AG04449 (cell line): ENCODE measurements at places on chromosomes 2 and 18.

DNA sequence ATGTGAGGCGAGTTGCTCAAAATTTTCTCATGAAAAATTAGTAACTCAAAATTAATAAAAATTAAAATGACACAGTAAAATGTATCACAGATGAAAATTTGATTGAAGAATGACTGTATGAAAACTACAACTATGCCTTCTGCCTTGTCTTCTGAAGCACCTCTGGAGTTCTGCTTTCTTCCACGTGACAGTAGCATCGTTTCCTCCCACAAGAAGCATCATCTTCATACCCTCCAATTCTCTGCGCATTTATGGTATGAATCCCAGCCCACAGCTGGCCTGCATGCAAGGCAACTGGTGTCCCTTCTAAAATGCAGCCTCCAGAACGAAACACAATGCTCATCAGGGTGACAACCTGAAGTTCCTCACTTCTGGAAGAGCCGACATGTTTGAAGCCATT is 189.9 kb downstream of the MYO1B start:
- DNase-seq: no peak

GRCh38 chr18:32550963-32551362 is 80.3 kb upstream of the GAREM1 start:
- no peak for DNase-seq

GRCh38 chr2:64283006-64283570 is 138.9 kb upstream of the PELI1 start:
- DNase-seq: no peak

- DNase-seq: no peak
These were observed 20.9 kb downstream of the MTCL1 start for GRCh38 chr18:8726281-8726680.

- no peak for DNase-seq
These were observed 140.7 kb upstream of the PXDN start for GRCh38 chr2:1884933-1885580.

DNA sequence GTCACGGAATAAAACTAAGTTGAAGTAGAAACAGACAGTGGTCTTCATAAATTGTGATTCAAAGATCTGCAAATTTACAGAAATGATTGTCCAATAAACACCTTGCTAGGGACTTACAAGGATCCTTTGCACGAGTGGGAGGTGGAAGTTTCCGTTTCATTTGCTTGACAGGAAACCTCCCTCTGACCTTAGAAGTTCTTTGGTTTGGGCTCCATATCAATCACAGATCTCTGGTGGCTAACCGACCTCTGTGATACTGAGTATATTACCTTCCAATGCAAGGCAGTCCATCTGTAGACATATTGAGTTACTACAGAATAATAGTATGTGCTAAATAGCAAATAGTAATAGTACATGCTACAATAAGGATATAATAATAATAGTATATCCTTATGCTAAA is 33.7 kb upstream of the RNF152 start:
- no peak for DNase-seq

DNA sequence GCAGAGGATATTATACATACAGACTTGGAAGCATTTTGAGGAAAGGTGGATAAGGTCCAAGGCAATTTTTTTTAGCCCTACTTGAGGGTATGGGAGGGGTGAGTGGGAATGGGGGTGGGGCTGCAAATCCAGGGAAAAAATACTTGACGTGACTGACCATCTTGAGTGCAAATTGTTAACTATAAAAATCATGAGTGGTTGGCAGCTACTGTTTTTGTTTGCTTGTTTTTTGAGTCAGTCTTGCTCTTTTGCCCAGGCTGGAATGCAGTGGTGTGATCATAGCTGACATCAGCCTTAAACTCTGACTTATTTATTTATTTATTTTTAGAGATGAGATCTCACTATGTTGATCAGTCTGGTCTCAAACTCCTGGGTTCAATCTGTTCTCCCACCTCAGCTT is 458.8 kb downstream of the PIK3C3 start:
- no peak for DNase-seq

- DNase-seq: no peak
These were observed 137.1 kb upstream of the TACR1 start for GRCh38 chr2:75336451-75336850.

- DNase-seq: no peak
These were observed 8.5 kb downstream of the FAM117B start for GRCh38 chr2:202643012-202643858.

DNA sequence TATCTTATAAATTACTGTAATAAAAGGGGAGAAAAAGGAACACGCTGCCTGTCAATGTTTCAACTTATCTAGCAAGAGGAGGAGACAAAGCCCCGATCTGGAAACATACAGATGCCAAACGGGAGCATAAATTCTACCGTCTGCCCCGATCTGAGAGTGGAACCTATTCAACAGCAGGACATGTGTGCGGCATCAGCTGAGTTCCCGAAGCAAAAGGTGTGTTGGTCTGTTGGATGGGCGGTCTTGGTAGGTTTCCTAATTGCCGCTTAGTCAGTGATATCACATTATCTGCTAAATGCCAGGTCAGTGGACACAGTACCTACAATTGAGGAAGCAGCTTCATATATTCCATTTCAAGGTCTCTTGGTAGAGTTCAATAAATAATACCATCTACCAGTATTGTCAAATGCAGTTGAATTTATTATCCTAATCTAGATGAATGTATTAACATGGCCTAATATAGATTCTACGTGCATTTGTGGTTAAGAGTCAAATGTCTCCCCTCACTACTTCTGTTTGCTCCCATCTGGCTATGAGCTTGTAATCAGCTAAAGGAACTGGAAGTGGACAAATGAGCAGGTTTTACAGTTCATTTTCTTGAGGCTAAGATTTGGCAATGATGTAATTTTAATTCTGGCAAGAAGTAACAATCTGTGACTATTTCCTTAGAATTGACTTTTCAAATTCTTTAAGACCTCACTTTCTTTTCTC is 219.0 kb downstream of the ZNF521 start:
- DNase-seq: no peak

DNA sequence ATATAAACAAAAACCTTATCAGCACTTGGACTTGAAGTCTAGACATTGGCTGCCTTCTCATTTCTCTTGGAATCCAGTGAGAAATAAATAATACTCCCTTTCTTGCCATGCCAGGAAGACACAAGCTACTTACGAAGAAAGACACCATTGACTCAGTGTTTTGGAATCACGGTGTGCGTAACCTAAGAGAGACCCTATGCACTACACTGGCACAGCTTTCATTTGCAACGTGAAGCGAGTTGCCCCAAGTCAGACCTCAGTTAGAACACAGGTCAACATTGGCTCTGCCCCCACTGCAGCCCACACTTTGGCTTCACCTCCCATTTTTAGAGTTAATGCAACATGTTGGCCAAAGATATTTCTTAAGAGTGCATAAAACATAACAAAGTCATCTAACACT is 54.2 kb downstream of the PIEZO2 start:
- no peak for DNase-seq

DNA sequence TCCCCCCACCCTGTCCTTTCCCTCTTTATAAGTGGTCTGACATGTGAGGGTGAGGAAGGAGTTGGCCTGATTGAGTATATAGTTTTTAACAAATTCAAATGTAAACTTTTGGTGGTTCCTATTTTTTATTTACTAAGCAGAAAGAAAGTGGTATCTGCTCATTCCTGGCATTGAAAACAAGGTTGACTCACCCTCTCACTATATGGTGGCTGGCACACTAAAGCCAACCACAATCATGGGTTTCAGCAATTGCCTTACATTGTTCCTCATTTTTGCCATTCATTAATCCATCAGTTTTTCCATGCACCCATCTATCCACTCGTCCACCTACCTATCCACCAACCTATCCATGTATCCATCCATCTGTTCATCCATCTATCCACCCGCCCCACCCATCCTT is 75.4 kb upstream of the IGFBP5 start:
- no peak for DNase-seq

DNA sequence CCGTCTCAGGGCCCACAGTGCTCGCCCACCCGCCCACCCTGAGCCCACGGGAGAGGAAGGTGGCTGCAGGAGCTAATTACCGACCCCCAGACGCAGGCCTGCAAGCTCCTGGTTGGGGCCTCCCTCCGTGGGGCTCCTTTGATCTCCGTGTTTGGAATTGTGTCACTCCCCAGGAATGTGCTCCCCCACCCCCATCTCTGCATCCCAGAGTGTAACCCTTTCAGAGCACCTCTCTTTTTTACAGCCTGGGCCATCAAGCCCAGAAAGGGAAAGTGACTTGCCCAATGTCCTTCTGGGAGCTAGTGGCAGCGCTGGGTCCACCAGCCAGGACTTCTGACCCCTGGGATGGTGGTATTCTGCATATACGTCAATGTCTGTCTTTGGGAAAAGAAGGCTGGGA is 335.1 kb downstream of the CYRIA start:
- no peak for DNase-seq

DNA sequence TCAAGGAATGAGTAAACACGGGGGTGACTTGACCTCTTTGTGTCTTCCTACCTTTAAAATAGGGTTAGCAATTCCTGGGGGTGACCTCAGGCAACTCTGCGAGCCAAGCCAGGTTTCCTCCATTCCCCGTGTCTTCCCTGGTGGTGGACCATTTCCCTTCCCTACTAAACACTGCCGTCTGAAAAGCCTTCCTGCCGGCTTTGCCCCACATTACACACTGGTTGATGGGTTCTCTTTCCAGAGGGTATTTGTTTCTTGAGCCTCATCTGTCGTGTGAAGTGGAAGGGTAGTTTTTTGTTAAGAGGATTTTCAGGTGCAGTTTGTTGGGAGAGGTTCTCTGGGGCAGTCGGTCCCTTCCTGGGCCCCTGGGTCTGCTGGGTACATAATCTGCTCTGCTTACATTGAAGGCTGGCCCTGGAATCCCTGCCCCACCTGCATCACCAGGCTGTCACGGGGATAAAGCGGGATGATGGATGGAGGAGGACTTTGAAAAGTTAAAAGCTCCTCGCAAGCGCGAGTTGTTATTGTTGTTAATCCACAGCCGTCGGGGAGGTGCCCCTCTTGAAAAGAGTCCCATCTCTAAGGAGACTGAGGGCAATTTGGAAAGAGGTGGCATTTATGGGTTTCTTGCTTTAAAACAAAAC is 175.4 kb upstream of the SPRED2 start:
- no peak for DNase-seq

GRCh38 chr2:115807276-115807675 is 1364.8 kb downstream of the DPP10 start:
- no peak for DNase-seq

DNA sequence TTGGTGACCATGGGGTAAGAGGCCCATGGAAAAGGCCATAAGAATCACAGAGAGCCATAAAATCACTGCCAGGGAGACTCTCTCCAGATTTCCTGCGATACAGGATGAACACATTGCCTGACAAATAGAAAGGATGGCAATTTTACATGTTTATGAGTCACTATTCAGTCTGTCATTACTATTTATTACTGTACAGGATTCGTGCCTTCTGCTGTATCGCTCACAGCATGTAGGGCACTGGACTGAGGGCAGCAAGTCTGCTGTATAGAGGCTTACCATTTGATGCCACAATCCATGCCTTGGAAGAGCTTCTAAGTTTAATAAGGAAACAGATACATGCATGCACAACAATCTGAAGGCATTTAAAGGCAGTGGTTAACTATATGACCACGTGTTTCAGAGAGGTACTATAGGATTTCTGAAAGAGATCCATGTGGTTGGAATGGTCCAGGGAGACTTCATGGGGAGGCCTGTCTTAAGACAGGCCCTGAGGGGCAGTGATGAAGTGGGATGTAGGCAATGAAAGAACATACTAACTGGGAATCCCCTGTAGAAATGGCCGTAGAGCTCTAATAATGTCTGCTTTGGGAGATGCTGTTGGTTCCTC is 702.4 kb upstream of the RAB6C start:
- DNase-seq: no peak

DNA sequence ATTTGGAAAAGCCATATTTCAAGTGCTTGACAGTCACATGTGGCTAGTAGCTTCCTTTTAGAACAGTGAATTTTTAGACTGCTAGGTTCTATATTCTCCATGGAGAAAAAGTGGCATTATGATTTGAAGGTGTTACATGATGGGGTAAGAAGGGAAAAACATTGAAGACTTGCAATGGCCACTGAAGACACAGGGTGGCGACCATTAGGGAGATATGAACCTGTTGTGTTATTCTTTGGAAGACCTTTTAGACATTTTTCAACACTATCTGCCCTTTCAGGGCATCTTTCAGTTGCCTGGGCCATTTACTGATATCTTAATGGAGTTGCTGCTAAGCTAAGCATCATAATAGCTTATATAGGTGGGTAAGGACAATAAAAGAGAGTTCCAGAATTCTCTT is 1387.2 kb downstream of the SUCLG1 start:
- no peak for DNase-seq

GRCh38 chr2:203880557-203881125 is 13.1 kb downstream of the CTLA4 start:
- no peak for DNase-seq

DNA sequence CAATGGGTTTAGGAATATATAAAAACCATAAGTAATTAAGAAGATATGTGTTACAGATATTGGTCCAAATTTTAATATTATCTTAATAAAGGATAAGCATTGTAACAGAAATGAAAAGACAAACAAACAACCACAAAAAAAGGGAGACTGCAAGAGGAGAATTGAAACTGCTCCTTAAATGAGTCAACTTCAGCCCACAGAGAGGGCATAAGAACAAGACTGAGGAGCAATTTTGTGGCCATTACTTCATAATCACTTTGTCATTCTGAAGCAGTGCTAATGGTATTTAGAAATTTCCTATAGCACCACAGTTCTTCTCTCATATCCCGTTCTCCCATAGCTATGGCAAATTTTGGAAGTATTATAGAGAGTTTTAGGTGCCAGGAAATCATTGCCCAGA is 193.2 kb upstream of the HNMT start:
- no peak for DNase-seq

DNA sequence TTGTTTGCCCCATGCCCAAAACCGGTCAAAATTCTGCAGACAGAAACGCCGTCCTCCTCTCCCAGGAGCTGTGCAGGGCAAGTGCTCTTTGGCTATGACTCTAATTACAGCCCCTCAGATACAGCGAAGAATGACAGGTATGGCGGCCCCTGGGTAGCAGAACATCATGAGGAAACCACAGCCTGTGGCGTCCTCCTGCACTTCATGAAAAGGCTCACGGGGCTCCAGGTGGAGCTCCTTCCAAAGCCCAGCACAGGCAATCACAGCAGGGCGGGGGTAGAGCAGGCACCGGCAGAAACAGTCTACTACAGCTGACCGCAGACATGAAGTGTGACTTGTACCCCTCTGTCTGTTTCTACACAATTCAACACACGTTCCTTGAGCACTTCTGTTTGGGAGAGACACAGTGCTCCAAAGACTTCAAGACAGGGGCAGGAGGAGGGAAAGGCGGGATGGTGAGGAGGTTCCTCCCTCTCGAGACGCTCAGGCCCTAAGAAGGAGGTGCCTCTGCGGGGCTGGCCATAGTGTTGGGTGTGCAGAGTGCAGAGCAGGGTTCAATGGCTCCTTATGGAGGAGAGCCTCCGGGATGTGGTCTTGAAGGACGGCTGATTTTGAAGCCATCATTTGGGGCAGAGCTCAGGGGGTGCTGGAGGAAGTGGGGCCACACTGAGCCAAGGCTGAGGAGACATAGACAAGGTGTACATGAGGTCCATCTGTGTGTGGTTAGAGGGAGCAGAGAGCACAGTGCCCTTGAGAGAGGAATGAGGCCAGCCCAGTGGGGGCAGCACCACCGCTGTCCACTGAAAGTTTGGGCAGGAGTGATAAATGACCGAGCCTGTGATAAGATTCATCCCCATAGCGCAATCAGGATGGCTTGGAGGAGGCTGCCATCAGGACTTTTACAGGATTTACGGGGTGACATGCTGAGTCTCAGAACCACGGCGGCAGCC is 468.3 kb downstream of the EIPR1 start:
- DNase-seq: no peak

- no peak for DNase-seq
These were observed 270.1 kb downstream of the TCF4 start for GRCh38 chr18:55317864-55318263.
